ENCODE measurements at places on chromosomes 3 and 15.

- DNase-seq, result no peak
Measured at GRCh38 chr15:77569729-77570125, 63.0 kb downstream of the LINGO1 start.

GRCh38 chr15:98943051-98943508 lies 64.5 kb downstream of the PGPEP1L start:
- DNase-seq, result no peak

GRCh38 chr3:150236316-150237082 lies 171.6 kb upstream of the TSC22D2 start:
- DNase-seq, result no peak

DNA sequence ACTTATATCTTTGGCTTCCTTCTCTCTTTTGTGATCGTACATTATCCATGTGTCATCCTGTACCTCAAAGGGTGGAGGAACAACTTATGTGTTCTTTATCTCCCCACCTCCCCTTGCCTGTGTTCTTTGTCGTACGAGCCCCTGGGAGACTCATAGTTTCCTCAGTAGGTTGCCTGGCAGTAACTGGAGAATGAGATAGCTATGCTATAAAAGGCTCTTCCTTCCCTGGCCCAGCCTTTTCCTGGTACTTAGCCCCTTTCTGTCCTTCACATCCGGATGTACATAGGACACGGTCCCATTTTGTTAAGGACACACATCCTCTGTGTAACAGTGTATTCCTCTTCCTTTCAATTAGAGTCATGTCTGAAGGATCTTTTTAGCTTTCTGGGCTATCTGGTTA lies 32.1 kb downstream of the PLCL2 start:
- no peak for DNase-seq

DNA sequence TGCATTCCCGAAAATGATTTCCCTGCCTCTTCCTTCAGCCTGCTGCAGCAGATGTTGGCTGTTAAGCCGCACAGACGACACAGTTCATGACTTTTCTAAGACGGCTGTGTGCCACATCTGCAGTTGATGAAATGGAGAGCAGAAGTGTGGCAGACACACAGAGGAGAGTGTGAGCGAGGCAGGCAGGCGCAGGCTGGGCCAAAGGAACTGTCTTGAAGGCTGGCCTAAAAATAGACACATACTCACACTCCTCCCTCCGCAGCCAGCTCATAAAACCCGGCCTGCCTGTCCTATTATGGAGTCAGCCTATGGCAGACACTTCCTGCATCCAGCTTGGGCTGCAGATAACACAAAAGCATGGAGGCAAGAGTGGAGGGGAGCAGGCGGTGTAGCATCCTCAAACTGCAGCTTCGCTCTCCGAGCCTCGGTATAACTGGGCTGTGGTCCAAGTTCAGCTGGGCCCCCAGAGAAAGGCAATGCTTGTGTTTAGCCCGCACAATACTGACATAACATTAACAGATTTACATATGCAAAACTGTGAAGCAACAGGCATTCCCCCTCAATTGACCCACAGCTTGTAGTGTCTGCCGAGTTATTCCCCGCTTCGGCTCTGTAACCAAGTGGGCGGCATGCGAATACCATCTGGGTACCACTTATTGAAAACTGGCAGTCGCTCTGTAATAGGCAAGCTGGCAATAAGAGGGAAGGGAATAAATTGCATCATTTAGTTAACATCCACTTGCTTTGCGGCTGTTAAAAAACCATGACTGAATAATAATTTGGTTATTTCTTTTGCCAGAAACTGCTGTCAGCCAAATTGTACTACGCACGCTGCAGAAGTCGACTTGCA lies 40.8 kb downstream of the FOXP1 start:
- peak; percentile 95 for DNase-seq

GRCh38 chr3:7924228-7924627 lies 577.4 kb upstream of the LMCD1 start:
- no peak for DNase-seq

- DNase-seq, result no peak
Measured at GRCh38 chr15:78879517-78880241, 7.0 kb downstream of the MORF4L1 start.

- DNase-seq, result no peak
Measured at GRCh38 chr15:69696946-69697345, 244.3 kb downstream of the RPLP1 start.

DNA sequence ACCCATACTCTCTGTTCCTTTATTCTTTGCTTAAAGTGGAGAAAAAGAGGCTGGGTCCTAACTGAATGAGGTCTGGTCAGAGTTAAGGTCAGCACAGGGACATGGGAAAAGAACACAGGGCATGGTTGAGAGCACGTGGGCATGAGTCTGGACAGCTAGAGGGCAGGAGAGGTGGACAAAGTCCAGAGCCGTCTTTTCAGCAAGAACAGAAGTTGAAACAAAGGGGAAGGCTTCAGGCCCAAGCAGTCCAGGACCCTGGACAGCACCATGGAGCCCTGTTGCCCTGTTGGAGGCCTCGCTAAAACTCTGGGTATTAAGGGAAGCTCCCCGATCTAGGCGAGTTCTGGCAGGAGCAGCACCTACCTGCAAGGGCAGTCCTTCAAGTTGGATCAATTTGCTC lies 50.7 kb downstream of the XYLB start:
- peak; percentile 3 for DNase-seq

DNA sequence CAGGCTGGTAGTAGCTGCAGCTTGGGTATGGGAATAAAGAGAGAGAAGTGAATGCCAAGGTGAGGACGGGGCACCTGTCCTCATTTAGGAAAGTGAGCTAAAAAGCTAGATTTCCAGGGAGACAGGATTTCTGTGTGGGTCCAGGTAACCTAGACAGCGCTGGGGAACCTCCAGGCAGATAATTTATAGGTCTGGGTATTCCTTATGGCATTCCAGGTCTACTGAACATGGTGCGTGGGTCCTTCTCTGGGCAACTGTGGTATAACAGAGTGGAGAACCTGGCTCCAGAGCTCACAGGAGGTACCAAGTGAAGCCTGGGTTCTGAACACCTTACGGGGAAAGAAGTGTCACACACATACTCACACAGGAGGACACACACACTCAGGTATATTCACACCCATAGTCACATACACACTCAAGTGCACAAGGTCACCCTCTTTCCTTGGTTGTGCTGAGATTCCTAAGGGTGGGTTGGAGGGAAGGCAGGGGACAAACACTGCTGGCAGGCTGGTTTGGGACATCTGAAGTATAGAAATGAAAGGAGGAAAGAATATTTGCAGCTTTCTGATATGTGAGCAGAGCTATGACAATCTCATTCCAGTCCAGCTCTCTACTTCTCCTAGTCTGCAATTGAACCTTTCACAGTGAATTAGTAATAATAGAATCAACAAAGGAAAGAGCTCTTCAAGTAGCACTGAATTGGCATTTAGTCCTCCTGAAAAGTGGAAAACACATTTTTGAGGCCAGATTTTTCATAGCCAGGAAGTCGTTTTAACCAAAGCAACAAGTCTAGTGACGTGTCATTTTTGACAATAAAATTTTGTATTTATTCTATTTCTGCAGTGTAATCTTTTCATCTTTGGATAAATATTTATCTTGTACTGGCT lies 37.4 kb upstream of the ITGA11 start:
- DNase-seq, result no peak

- no peak for DNase-seq
Measured at GRCh38 chr15:39517122-39517855, 63.6 kb upstream of the THBS1 start.

DNA sequence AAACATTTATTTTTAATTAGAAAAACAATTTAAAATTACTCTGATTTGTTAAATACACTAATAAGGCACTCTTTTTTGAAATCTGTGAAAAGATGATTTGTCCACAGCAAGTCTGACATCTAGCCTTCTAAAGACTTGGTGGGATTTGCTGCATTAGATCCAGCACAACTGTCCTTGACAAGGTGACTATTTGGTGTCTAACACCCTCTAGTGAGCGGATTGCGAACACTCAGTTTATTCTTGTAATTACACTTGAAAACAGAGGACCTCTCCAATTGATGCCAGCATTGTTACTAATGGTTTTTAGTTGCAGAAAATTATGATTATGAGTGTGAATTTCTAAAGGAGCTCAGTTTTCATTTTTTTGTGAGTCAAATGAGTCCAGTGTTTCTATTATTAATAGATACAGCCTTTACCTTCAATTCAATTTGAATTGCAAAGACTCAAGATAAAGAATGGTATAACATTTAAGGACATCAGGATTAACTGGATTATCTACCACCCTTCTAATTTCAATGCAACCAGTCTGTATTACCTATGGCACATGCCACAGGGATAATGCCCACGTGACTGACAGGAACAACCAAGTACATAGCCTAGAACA lies 29.7 kb upstream of the STRIT1 start:
- peak; percentile 12 for DNase-seq

DNA sequence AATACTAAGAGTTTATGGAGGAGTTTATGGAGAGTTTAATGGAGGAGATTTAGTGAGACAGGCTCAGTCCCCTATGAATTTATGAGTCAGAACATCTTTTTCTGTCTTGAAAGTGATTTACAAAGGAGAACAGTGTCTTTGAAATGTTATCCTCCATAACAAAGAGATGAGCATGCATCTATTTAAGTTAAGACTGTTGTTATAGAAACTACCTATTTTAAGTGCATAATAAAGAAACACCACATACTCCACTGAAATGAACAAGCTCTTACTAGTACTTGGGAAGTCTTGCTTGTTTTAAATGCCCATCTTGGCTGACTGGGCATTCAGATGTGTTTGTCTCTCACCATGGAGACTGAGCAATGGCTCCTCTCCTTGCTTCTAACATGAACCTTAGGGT lies 118.7 kb upstream of the ACP3 start:
- DNase-seq, result no peak

Data from HL-60 (cell line).